ENCODE measurements at places on chromosomes 2 and 18. TPM values are rescaled to one million over a fixed set of nuclear protein-coding genes. Genes with fewer than 3 reads are reported as not detected.

Gene ACADL
- 2.5 TPM for total RNA-seq

Gene ADD2
- 2.3 TPM for total RNA-seq

GRCh38 chr18:48216639-48217257 lies 192.4 kb downstream of the ZBTB7C start:
- no peak for DNase-seq
- no peak overlapping the region for H3K4me3 ChIP-seq
- H3K27me3 ChIP-seq: no peaks in the 10 kb centered on the region
- peak overlapping the region; percentile 8 for H3K27ac ChIP-seq
- no peaks in the 10 kb centered on the region for H3K36me3 ChIP-seq

- no peaks in the 10 kb centered on the region for H3K36me3 ChIP-seq
- no peaks in the 10 kb centered on the region for H3K4me1 ChIP-seq
- DNase-seq: no peak
- peaks cover 2% of the 10 kb centered on the region for H3K27me3 ChIP-seq
- H3K4me3 ChIP-seq: no peak overlapping the region
- no peak overlapping the region for H3K27ac ChIP-seq
Observed at GRCh38 chr2:21890716-21891115, 766.9 kb downstream of the TDRD15 start.

DNA sequence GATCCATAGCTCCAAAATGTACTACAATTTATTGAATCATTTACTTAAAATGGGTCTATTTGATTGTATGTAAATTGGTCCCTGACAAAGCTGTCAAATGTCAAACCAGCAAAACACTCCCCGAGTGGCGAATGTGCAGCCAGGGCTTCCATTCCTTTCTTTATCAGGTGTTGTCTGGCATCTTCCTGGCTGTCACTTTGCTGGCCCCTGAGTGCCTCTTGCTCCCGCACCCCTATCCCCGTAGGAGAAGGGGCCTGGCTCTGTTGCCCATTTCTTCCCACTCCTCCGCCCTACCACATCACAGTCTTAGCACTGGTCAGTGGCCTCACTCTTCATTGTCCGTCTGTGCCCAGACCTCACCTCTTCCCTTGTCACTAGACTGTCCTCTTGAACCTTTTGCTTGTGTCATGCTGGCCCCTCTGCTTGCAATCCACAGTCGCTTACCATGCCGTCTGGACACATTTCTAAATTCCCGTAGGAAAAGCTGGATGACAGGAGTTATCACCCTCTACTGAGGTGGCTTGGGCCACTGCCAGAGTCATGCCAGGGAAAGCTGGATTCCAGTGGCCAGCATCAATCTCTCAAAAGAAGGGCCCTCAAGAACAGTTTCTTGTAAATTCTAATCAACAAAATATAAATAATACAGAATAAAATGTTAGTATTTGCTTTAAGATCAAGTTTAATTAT lies 15.4 kb downstream of the UBE2F start:
- H3K36me3 ChIP-seq: no peaks in the 10 kb centered on the region
- no peak for DNase-seq
- H3K27me3 ChIP-seq: no peaks in the 10 kb centered on the region
- H3K27ac ChIP-seq: no peak overlapping the region

Gene CFAP53
- 0.80 TPM for total RNA-seq

DNA sequence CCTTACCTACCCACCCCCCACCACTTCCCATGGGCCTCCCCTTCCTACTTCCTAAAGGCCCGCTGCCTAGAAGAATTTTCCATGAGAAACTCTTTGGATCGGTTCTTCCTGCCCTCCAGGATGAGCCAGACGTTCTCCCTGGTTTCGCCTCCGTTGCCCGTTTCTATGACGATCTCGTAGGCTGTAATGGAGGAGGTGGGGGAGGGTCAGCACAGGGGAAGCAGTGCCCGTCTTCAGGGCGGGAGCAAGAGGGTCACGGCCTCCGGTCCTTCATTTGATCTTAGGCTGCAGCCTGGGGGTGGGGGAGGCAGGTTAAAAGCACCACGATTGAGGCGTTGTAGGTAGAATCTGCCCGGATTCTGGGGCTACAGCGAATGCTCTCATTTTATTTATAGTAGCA lies 172.0 kb downstream of the LOXHD1 start:
- no peak overlapping the region for H3K4me3 ChIP-seq
- H3K27me3 ChIP-seq: no peaks in the 10 kb centered on the region
- no peak overlapping the region for H3K27ac ChIP-seq

Gene USP40
- 53.4 TPM for total RNA-seq

Gene STPG4
- total RNA-seq: not detected

Gene UGT1A10
- not detected for total RNA-seq

DNA sequence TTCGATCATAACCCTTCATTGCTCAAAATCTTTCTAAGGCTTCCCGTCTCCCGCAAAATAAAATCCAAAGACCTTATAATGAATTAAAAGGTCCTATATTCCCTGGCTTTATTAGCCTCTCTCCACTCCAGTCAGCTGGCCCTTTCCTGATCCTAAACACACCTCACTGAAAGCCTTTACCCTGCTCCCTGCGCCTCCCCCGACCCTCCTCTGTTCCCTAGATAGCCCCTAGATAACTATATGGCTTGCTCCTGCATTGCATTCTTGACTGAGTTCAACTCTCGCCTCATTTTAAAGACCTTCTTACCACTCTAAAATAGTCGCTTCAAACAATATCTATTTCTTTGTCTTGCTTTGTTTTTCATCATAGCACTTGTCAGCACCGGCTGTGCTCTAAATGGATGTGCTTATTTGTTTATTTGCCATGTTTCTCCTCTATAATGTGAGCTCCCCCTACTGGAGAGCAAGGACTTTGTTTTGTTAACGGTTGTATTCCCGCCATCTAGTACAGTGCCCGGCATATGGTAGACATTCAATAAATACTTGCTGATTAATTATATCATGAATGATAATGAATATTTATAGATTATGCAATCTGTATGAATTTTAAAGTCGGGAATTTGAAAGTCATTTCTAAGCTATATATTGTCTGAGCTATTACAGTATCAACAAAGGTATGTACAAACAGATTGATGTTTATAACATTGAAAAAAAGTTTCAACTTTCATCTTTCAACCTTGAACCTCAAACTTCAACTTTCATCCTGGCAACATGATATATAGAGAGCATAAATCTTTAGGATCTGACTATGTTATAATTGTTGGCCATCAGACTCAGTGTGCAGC lies 32.4 kb upstream of the VIT start:
- DNase-seq: no peak

Gene UGGT1
- total RNA-seq: 46.9 TPM

Gene SPDYA
- 0.98 TPM for total RNA-seq

Gene CROCC2
- not detected for total RNA-seq

DNA sequence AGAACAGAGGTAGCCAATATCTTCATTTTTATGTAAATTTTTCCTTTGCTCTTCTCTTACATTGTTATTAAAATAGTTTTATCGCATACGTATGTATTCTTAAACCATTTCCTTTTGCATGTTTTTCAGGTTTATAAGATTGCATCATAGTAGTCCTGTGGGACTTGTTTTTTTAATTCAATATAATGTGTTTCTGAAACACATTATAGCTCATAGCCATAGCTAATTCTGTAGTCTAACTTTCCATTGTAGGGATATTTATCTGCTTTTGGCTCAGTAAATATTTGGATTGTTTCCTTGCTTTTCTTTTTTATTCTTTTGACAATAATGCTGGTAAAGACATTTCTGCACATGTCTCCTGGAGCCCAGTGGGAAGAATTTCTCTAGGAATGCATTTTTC lies 484.3 kb downstream of the PTPRM start:
- no peak overlapping the region for H3K27ac ChIP-seq
- no peak overlapping the region for H3K4me3 ChIP-seq
- no peaks in the 10 kb centered on the region for H3K4me1 ChIP-seq
- no peaks in the 10 kb centered on the region for H3K36me3 ChIP-seq
- no peak for DNase-seq
- H3K27me3 ChIP-seq: no peaks in the 10 kb centered on the region

Gene KYNU
- 6.9 TPM for total RNA-seq

DNA sequence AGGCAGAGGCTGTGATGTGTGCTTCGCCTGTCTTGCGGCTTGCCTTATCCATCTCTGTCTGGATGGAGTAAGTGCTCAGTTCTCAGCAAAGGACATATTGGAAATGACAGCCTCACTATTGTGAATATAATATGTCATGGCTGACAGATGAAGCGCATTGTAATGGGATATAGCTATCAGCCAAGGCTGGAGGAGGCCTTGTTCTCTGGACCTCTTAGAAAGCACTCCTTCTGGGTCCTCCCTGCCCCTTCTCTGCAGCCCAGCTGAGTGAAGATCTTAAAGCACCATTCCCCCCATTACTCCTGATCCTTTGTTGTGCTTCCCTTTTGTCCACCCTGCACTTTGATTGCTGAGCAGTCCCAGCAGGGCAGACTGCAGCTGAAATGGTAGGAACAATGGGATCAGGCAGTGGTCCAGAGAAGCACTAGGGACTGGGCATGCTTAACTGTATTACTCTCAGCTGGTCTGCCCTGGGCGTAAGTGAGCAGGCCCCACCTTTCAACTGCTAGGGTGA lies 265.3 kb downstream of the SETBP1 start:
- H3K4me3 ChIP-seq: no peak overlapping the region
- no peak overlapping the region for H3K27ac ChIP-seq
- no peaks in the 10 kb centered on the region for H3K27me3 ChIP-seq
- DNase-seq: no peak
- no peaks in the 10 kb centered on the region for H3K36me3 ChIP-seq

Gene TMEM150A
- 22.6 TPM for total RNA-seq

Gene ACVR1C
- total RNA-seq: 41.4 TPM

Gene SERPINB12
- not detected for total RNA-seq

DNA sequence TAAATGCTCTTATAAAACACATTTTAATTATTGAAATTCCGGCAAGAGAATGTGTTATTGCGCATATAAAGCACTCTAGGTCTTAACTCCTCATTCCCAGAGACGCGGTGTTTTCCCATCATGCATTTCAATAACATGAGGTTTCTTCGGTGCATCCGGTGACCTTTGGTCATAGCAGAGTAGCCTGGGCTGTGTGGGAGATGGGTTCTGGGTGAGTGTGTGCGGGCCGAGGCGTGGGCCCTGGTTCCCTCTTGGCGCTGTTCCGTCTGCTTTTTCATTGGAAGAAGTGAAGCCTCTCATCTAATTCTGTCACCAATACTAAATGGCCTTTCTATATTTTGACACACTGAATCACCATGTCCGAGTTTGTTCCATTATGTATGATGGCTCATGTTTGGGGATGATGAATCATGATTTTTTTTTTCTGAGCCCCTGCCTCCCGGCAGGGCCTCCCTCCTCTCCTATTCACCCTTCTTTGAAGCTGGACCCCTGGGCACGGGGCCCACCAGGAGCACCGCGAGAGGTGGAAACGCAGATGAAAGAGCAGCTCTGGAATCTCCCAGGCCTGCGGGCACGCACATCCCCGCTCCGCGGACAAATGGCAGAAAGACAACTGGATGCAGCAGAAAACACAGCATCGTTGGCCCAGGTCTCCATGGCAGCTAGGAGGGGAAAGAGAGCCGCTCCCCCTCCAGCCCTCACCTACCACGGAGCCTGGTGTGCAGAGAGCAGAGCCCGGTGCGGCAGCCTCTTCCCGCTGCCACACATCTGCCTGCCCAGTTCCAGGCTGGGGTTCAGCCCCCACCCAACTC lies 85.8 kb upstream of the HPCAL1 start:
- no peak overlapping the region for H3K4me3 ChIP-seq
- H3K27me3 ChIP-seq: no peaks in the 10 kb centered on the region
- no peak for DNase-seq
- H3K27ac ChIP-seq: no peak overlapping the region

Gene SLC9A2
- 0.16 TPM for total RNA-seq

Gene MARCO
- total RNA-seq: 58.6 TPM

Gene ALLC
- total RNA-seq: not detected

Gene LCT
- total RNA-seq: not detected

DNA sequence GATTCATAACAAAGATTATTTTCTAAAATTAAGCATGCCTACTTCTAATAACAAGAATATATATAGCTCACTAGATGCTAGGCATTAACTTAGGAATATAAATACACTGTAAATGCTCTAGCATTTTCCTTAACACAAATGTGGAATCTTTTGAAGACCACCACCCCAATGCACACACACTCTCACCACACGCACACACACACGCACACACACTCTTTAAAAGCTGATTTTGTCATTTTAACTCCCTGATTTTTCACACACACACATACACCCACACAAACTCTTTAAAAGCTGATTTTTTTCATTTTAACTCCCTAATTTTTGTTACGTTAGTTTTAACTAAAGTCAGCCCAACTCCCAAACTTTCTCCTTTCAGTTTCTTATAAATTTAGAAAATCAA lies 3.0 kb downstream of the COL5A2 start:
- H3K27ac ChIP-seq: no peak overlapping the region
- DNase-seq: no peak
- H3K4me3 ChIP-seq: peak overlapping the region; percentile 63
- H3K4me1 ChIP-seq: no peaks in the 10 kb centered on the region
- H3K36me3 ChIP-seq: no peaks in the 10 kb centered on the region

DNA sequence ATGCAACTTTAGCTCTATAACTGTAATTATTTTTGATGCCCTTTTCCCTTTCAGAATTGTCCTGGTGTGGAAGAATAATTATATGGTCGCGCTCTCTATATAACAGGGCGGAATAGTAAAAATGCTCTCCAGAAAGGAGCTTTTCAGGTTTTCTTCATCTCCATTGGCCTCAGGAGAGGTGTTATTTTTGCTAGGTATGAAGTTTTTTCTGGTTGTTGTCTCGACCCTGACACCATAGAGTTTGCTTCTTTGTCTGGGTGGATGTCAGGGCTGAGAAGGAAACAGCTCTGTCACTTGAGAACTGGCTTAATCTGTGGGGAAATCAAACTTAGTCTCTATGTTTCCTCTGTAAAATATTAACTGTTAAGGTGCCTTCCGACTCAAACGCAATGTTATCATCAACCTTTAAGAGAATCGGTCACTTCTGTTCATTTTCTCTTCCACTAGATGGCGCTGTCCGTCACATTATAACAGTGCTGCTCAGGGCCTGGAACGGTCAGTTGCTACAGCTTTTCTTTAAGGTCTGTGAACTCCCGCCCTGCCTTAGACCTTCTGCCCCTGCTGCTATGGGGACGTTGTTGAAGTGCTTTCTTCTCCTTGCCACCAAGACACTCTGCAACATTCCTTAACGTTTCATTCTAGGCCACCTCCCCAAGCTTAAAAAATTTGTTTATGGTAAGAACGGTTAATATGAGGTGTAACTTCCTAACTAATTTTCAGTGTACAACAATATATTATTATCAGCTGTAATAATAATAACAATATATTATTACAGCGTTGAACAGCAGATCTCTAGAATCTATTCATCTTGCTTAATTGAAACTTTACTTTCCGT lies 23.8 kb upstream of the SERPINB12 start:
- H3K27ac ChIP-seq: no peak overlapping the region
- peaks cover 5% of the 10 kb centered on the region for H3K27me3 ChIP-seq
- H3K4me3 ChIP-seq: no peak overlapping the region
- no peaks in the 10 kb centered on the region for H3K4me1 ChIP-seq
- peak; percentile 30 for DNase-seq
- H3K36me3 ChIP-seq: no peaks in the 10 kb centered on the region

Gene TRIM54
- total RNA-seq: 0.66 TPM

GRCh38 chr2:133484106-133484505 lies 84.2 kb downstream of the NCKAP5 start:
- no peaks in the 10 kb centered on the region for H3K4me1 ChIP-seq
- H3K27ac ChIP-seq: no peak overlapping the region
- no peaks in the 10 kb centered on the region for H3K36me3 ChIP-seq
- no peak for DNase-seq
- no peaks in the 10 kb centered on the region for H3K27me3 ChIP-seq
- H3K4me3 ChIP-seq: no peak overlapping the region

Gene C1QL2
- 0.66 TPM for total RNA-seq

Gene G6PC2
- total RNA-seq: not detected

GRCh38 chr2:174083843-174084458 lies 118.8 kb upstream of the SP3 start:
- H3K36me3 ChIP-seq: no peaks in the 10 kb centered on the region
- no peak overlapping the region for H3K27ac ChIP-seq

Gene LHCGR
- total RNA-seq: 0.64 TPM

All from breast epithelium (tissue), 4 donors.